Stimulated activated CD8-positive, alpha-beta memory T cell treated with anti-CD3 and anti-CD28 coated beads, Interleukin-7, amount 100 ng/mL, for 48 hours (primary cell): ENCODE measurements at places on chromosomes 7 and 10.

GRCh38 chr7:158255558-158255957 lies 332.1 kb downstream of the PTPRN2 start:
- DNase-seq, result no peak

DNA sequence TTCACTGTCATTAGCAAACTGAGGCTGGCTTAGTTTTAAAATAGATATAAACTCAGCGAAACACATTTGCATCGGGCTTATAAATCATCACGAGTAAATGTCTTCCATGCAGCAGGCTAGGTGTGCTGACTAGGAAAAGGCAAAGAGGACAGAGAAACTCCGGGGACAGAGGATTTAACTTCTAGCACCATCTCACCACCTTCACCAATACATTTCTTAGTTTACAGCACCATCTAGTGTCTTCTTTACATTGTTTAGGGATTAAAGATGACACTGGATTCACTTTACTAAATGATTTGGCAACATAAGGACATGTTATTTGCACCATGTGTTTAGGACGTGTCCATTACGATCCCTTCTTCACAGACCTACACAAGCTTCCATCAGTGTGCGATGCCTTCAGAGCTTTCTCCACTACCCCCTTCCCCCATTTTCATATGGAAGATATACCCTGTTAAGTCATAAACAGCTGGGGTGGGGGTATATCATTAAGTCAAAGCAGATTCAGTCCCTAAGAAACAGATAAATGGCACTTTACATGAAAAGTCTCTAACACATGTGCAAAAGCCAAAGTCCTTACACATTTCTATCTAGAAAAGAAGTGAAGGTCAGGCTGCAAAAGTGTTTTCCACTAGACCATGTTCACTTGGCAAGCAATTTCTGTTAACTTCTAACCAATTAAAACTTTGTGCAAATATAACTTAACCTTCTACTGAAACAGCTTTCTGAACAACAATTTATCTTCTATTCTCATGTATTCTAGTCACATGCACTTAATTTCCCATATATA lies 103.3 kb downstream of the GRB10 start:
- DNase-seq, result no peak

DNA sequence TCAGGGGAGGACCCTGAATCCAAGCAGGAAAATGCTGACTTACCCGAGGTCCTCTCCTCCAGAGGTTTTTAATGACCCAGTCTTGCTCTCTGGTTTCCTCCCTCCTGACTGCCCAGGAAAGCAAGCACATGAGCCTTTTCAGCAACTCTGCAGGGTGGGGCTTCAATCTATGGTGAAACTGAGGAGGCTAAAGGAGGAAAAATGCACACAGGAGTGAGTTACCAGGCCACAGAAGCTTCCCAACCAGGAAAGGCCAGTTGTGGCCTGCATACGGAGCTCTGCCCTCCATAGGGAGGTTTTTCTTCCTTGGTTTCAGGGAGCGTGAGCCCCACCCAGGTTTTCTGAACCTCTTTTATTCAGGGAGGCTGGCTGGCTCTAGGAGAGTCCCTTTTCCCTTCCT lies 14.1 kb upstream of the DLG5 start:
- no peak for DNase-seq

DNA sequence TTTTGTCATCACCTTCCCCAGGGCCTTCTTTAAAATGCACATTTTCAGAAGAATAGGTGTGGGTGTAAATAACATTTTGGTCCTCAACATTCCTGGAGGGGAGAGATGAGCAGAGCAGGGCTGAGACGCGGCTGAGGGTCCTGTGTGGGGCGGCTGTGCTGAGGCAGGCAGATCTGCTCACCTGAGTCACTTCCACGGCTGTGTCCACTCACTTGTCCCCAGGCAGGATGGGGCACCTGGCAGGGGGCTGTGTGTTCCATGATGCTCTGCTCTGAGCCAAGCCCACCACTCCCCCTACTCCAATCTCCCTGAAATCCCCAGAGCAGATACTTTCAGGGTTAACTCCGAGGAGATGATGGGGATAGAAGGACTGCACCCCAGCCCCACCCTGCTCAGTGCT lies 93.8 kb downstream of the GLRX3 start:
- no peak for DNase-seq

GRCh38 chr10:49508654-49509053 lies 30.3 kb downstream of the ERCC6 start:
- DNase-seq, result no peak

GRCh38 chr10:116461680-116462079 lies 34.0 kb downstream of the PNLIPRP3 start:
- DNase-seq, result no peak

DNA sequence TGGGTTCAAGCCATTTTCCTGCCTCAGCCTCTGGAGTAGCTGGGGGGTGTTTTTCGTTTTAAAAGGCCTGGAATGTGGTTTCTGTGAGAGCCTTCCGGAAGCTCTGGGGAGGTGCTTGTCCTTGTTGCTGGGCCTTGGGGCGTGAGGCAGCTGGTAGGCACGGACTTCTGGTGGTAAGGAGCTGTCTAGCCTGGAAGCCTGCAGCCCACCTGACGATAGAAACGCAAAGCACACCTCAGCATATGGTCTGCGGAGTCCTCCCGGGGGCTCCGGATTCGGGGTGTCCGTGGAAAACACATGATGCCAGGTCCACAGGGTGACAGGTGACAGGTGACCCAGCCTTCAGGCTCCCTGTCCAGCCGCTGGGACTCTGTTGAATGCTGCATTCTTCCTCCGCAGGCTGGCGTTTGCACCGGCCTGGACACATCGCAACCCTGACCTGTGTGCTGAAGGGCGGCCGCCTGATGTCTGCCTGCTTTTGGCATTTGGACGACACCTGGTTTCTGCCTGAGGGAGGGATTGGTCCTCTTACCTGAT lies 37.3 kb downstream of the INPP5A start:
- no peak for DNase-seq

DNA sequence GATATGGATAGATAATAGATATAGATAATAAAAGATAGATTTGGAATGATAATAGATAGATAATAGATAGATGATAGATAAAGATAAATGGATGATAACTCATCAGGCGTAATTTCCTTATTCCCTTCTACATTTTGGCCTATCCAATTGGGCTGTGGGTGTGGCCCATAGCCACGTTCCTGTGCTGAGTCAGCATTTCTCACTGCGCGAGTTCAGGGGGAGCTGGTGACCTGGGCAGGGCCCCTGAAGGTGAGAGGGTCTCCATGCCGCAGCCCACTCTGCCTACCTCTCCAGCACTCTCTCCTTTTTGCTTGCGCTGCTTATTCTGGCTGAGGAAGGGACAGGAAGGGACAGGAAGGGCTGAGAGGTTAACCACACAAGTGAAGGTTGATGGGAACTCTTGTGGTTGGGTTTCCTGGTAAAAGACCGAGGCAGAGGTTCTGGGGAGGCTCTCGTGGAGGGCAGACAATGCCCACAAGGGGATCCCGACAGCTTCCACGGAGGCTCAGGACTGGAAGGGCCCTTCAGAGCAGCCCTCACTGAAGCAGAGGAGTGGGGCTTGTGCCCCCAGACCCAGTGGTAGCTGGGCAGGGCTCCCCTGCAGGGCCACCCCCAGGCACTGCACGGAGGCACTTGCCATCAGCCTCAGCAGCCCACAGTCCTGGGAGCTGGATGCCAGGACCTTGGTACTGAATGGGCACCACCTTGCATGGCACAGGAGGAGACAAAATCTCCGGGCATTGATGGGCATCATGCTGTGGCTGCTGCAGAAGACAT lies 247.3 kb upstream of the PITRM1 start:
- DNase-seq, result no peak

GRCh38 chr7:44955733-44956132 lies 23.1 kb downstream of the MYO1G start:
- no peak for DNase-seq

DNA sequence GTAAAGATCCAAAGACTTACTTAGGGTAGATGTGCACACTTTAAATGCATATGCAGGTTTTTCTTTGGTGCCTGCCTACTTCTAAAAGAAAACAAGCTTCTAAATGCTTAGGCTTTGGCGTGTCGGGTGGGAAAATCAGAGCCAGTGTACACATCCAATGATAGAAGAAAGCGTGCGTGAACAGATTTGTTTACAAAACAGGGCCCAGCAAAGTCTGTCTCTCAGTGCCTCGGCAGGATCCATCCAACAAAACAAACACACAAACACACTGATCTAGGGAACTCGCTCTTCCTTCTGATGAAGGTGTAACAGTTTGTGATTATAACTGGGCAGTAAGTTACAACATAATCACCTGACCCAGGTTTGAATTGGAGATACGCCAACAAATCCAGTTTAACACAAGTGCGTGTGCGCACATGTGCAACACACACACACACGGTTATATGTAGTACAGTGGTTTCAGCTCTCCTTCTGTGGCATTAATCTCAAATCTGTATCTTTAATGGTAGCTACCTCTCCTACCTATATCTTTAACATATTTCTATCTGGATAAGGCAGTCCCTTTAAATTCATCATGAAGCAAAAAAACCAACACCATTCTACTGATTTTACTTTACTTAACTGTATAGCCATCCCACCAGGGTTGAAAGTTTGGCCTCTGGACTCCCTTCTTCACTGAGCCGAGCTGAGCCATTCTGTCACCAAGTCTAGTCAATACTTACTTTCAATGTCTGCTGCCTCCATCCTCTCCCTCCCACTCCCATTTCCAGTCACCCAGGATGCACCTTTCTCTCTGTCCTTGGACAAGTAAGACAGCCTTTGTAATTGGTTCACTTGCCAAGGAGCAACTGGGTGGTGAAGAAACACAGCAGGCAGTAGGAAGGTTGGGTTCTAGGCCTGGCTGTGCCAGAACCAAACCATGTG lies 184.4 kb upstream of the KLF14 start:
- DNase-seq, result no peak
